ENCODE measurements at places on chromosomes 6 and 20. TPM values are rescaled to one million over a fixed set of nuclear protein-coding genes. Genes with fewer than 3 reads are reported as not detected.

Gene MCM3
- polyA plus RNA-seq: 137 TPM

Gene FNDC1
- 11.0 TPM for polyA plus RNA-seq

Gene GPX5
- polyA plus RNA-seq: not detected

Gene GABRR1
- 0.95 TPM for polyA plus RNA-seq

Gene SRMS
- polyA plus RNA-seq: 0.14 TPM

Gene DUSP15
- 19.9 TPM for polyA plus RNA-seq

Gene NRSN2
- 46.1 TPM for polyA plus RNA-seq

Gene MYCT1
- 13.7 TPM for polyA plus RNA-seq

Gene CDSN
- polyA plus RNA-seq: not detected

Gene DNAH8
- 1.1 TPM for polyA plus RNA-seq

Gene OR2B6
- 0.10 TPM for polyA plus RNA-seq

DNA sequence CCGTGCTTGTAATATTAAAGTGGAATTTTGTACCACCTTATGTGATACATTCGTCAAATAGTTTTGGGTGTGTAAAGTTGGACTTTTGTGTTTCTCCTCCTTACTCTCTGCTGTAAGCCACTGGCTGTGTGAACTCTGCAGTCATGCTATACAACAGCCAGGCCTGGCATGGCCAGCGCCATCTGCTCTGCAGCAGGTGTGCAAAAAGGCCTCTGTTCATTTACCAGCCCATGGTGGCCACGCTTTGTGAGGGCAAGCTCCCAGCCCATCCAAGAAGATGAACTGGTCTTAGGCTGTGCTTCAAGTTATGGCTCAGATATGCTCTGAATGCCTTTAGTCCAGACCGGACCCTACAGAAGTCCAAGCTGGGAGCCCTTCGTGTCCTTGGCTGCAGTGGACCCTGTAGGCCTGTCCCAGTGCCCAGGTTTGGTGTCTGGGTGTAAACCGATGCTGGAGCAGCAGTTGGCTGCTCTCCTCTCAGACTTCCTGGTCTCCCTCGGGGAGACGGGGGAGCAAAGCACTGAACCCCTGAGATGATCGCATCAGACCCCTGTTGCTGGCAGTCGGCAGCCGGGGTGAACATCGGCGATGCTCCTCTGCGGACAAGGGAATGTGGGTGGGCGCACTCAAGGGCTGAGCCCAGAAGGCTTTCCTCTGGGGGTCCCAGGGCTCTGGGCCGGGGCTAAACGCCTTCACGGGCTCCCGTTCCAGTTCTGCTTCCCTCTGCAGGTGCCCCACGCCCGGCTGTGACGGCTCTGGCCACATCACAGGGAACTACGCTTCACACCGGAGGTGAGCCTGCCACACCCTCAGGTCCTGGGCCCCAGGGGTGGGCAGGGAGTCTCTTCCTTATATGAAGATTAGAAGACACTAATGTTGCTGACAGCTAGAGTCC is 28.6 kb upstream of the PCMTD2 start:
- DNase-seq: no peak

DNA sequence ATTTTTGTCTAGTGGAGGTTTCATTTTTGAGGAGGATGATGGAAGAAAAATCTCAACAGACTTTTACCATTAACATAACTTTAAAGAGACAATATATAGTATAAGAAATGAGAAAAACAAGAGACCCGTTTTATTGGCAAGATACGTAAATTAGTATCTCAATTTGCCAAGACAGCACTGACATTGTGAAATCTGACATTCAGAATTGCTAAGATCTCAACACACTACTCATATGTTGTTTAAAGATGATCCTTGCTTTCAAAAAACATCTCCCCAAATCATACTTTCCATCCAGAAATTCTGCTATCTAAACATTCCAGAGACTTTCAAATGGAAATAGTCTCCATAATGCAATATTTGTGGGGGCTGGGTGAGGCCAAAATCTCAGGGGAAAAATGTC is 220.9 kb upstream of the CEP162 start:
- DNase-seq: no peak

DNA sequence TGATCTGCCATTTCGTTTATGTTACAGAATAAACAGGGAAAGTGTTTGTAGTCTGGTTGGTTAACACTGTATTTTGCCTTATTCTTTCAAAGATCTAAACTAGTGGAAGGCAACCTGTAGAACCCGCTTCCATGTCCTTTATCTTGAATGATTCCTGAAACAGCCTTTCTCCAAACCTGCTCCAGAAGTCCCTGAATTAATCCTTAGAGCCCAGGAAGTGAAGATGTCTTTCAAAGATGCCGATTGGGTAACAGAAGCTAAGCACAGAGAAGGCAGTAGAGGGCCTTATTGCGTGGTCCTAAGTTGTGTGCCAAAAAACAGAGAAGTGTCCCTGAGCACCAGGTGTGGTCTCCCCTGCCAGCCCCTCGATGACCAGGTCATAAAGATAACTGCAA is 19.2 kb upstream of the ZSCAN16 start:
- no peak for DNase-seq

GRCh38 chr6:117976030-117976651 is 69.1 kb downstream of the SLC35F1 start:
- DNase-seq: peak; percentile 10

- DNase-seq: no peak
Measured at GRCh38 chr6:160456214-160456546, 108.0 kb downstream of the SLC22A3 start.

DNA sequence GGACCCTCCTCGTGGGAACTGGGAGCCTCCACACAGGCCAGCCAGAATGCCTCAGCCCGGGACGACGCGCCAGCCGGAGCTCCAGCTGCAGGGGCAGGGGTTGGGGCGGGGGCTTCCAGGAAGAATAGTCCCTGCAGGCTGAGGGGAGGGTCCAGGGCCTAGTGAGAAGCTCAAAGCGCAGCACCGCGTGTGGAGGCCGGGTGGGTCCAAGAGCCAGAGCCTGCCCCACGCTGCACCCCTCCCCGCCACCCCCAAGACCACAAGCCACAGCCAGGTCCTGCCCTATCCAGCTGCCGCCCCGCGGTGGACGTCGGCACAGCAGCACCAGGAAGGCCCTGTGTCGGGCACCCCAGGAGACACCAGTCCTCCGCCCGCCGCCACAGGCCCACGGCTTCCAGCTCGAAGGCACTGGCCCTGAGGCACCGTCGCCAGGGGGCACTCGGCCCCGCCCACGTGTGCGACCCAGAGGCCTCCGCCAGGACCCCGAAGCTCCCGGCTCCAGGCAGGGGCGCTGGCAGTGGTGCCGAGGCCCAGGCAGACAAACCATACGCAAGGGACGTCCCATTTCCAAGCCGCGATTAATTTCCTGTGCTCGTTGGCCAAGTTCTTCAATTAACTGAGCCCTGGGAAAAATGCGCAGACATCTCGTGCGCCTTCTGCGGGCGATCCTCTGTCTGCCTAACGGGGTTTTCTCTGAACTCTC is 19.5 kb downstream of the KCNQ2 start:
- no peak for DNase-seq

DNA sequence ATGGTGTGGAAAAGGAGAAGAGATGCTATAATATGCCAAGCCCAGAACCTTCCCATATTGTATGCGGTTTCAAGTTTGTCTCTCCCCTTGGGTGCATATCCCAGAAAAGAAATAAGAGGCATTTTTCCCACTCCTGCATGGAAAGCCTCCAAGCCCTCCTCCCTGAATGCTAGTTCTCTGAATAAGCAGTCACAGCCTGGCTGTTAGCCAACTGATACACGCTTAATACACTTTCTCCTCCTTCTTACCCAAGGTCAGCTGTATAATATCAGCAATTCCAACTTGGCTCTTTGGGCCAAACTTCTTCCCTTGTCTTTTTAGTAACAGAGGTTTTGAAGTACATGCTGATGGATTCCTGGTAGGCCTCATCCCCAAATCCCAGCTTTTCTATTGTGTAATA is 440.1 kb downstream of the EPHA7 start:
- no peak for DNase-seq

- no peak for DNase-seq
Measured at GRCh38 chr6:135266675-135267074, 85.6 kb downstream of the MYB start.

GRCh38 chr20:23278172-23278571 is 72.4 kb upstream of the NXT1 start:
- DNase-seq: no peak

GRCh38 chr6:133631421-133631820 is 257.5 kb upstream of the TCF21 start:
- no peak for DNase-seq

- DNase-seq: no peak
Measured at GRCh38 chr6:4078691-4079471, at the start of gene FAM217A. Gene FAM217A, minus strand, starts transcription at chr6:4079137. Its CDS starts 1,723 bp downstream, at chr6:4077414.

- no peak for DNase-seq
Measured at GRCh38 chr20:54017846-54018245, 52.5 kb downstream of the BCAS1 start.

DNA sequence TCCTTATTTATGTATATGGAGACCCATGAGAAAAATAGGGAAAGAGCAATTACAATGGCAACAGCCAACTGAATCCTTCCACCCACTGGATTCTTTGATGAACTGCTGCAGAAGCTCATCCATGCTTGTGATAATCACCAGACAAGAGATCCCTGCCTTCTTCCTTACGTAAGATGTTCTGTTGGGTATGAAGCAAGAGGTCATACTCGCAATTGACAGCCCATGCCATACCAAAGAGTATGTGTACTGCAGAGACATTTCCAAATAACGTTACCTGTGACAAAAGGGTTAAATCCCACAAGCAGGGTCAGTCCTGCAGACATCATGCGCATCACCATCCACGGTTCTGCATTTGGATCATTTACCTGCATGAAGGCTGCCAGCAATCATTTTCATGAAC is 27.8 kb downstream of the ELOVL5 start:
- DNase-seq: no peak

- no peak for DNase-seq
Measured at GRCh38 chr6:87431263-87431662, 23.5 kb downstream of the CFAP206 start.

DNA sequence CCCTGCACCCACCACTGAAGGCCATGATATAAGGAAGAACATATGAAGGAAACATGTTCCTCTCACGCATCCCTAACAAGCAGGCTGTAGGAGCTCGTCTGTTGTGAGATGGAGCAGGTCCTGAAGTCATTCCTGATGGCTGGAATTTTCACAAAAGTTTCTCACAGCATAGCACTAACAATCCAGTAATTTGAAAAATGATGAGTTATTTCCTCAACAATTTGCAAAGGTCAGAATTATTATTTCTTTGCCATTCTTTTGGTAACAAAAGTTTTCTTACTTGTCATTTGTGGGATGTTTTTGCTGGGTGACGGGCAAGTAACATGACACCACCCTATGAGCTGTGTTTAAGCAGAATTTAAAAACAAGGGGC is 27.6 kb upstream of the FRMD1 start:
- DNase-seq: no peak

DNA sequence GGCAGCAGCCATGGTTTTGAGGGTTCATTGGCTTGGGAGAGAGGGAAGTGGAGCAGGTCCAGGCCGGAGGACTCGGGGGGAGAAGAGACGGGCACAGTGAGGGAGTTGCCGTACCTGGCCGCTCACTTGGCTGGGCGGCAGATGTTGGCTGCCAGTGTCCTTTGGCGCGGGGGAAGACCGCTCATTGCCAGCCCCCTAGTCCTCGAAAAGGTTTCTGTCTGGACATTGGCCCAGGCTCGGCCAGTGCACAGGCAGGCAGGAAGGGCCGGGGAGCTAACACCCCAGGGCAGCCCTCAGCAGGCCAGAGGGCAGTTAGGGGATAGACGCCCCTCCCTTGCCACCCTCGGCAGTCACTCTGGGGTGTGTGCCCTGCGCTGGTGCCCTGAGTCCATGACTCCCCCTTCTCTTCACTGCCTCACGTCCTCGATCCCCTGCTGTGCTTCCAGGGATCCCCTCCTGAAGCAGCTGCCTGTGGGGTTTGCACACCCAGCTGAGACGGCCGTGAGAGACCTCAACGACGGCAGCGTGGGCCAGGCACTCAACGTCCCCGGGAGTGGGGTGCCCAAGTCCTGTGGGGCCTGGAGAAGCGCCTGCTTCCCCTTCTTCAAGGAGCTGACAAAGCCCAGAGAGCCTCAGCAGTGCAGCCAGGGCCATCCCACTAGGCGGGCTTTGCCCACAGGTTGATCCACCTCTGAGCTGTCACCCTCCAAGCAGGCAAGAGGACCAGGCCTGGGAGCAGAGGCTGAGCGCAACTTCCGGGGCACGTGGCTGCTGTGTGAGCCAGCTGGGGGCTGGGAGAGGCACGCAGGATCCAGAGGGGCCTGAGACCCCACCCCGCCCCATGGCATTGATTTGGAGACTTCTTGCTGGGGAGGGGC is 20.4 kb downstream of the RBM38 start:
- no peak for DNase-seq

GRCh38 chr6:159969204-159969912 is 476 bp downstream of the IGF2R start:
- no peak for DNase-seq

DNA sequence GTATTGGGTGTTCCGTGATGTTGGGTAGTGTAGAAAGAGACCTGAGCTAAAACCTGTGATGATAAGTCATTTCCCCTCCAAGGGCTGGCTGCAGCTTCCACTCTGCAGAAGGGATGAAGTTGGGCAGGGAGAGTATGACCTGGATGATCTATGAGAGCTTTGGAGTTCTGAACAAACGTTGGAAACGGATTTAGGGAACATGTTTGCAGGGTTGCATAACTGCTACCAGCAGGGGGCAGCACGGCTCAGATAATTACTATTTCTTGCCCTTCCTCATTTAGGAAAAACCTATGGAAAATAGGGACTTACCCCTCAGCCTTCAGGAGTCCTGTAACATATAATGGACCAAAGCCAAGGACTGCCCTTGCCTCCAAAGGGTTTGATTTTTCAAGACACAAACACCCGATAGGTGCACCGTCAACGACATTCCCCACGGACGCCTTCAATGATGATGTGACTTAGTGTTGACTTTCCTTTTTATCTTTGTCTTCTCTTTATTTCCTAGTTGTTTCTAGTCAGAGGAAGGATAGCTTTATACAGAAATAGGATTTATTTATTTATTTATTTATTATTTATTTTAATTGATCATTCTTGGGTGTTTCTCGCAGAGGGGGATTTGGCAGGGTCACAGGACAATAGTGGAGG is 164.9 kb upstream of the SASH1 start:
- no peak for DNase-seq

DNA sequence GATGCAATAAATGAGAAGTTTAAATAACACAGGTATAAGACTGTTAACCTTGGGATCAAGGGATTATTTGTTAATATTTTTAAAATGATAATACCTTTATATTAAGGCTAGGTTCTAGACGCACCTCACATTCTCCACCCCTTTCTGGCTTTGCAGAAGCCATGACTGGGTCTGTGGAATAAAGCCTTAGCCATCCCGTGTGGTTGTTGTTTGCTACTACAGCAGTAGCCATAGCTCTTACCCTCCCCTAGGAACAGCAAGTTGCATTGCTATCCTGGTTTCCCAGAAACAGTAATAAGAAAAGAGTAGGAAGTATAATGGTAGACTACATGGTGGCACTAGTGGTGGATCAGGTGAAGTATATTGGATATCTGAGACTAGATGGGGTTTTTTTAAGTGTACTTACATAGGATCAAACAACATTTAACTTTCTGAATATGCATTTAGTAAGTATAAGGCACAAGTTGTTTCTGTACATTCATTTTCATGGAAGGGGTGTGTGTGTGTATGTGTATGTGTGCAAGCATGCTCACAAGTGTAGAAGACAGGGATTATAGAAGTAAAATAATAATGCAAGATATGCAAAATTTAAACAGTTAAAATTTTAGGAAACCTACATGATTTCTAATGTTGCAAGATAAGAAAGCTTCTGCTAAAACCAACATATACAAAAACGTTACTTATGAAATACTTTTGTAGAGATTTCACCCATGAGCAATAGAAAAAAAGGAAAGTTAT is 384.2 kb downstream of the PRKN start:
- no peak for DNase-seq

GRCh38 chr6:139133262-139134063 is 1.4 kb upstream of the HECA start:
- DNase-seq: no peak

Measured in renal cortex interstitium (tissue), 15 donors.